ENCODE measurements at places on chromosomes 16 and 17.

DNA sequence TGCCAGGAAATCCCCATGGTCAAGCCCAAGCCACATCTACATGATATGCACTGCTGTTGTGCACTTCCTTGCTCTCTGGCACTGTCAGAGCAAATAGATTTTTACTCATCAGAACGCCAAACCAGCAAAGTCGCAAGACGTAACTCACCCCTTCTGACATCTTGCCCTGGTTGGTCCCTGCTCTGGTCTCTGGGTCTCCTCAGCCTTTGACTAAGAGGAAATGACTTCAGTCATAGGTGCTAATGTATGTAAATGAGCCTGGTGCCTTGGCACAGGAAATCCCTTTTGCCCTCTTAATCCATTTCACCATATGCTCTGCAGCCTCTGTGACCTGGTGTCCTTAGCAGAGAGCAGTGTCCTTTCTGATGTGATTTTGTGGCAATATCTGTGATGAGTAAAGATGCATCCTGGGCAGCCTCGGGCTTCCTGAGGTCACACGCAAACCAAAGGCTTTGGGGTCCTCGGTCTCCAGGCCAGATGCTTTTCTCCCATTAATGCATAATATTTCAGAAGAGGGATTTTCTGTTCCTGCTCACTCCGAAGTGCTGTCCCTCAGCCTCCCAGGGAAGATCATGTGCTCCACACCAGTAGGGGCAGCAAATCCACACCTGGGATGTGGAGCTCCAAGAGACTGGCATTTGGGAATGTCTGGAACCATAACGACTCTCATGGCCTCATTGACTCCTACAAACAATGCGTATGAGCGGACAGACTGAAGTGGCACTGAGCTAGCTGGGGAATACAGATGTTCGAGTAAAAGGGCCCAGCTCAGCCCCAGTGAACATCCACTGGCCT is 66.9 kb downstream of the GP2 start:
- no peak for DNase-seq

GRCh38 chr16:79959226-79959625 is 358.7 kb upstream of the MAF start:
- DNase-seq: no peak

DNA sequence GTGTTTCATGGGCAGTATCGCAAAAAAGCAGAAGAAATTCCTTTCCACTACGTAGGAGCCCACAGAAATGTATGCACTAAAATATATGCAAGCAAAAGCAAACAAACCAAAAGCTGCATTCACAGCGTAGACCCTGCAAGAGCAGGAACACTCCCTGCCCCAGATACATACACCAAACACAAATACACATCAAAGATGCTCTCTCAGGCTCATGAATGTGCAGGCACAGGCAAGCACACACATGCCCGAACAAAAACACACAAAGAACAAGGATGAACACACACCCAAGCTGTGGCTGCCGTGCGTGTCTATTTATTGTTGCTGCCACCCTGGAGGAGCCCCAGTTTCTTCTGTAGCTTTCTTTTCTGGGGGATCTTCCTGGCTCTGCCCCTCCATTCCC is 1.7 kb downstream of the NUPR1 start:
- DNase-seq: no peak

- DNase-seq: peak; percentile 31
These were observed 9.1 kb downstream of the IGFBP4 start for GRCh38 chr17:40452216-40452787.

GRCh38 chr16:3716831-3717234 is 491 bp downstream of the TRAP1 start:
- DNase-seq: peak; percentile 40

- no peak for DNase-seq
These were observed 5.0 kb upstream of the DUS1L start for GRCh38 chr17:82070611-82071010.

All from kidney (tissue), 22 donors.